ENCODE measurements at places on chromosomes 13 and 19.
A peak's percentile ranks its signal among the peaks of the same experiment; 100 is the strongest.

GRCh38 chr19:33844478-33844877 lies 47.8 kb downstream of the KCTD15 start:
- DNase-seq: no peak

- DNase-seq: peak; percentile 16
These were observed 3.5 kb downstream of the IER2 start for GRCh38 chr19:13153569-13154240.

GRCh38 chr13:32936716-32937115 lies 79.5 kb upstream of the KL start:
- DNase-seq: peak; percentile 61

- no peak for DNase-seq
These were observed 1.8 kb upstream of the LRRC4B start for GRCh38 chr19:50569938-50570540.
